ENCODE measurements at places on chromosomes 2 and 18.

DNA sequence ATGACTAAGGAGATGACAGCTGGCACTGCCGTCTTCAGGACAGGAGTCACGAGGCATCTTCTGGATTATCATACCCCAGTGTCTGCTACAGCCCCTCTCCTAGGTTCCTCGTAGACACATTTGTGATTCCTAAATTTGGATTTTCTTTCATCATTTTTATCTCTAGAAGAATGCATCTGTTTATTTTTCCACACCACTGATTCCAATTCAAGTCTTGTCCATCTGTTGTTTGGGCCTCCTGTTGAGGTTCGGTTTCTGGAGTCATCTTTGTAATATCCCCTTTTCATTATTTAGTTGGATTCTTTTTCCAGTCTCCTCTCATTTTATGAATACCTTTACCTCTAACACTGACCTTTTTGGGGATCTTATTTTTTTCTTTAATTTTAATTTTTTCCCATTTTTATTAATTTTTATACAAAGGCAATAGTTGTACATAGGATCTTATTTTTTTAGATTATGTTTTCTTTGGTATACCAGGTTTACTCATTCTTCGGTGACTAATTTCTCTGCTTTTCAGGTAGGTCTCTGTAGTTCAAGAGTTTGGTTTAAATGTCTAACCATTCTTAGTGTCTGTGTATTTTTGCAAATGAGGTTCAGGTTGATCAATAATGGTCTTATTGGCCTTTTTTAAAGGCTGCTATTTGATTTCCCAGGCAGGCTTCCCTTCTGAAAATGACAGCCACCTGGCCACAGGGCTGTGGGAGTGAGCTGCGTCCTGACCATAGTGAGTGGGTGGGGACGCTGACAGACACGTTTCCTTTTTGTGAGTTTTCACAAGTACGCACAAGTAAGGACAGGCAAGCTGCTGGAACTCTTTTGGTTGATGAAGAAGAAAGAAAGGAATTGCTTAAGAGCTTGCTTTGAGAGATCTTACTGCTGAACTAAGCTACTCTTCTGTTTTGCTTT lies 34.5 kb downstream of the FARP2 start:
- DNase-seq: no peak

DNA sequence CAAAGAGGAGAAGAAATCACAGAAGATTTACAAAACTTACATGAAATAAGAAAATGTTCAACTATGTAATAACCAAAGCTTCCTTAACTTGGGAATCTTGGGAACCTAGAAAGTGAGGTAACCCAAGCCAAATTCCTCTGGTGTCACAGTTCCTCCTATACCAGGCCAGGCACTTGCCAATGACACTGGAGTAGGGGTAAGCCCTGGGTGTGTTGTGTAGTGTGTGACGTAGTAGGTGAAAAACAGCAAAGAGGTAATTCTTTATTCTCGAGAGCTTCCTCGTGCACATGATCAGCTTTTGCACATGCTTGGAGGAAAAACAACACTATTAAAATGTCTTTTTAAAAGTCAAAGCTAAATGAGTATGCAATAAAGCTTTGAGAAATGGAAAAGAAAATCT lies 118.0 kb downstream of the METTL8 start:
- DNase-seq: no peak

- no peak for DNase-seq
Observed at GRCh38 chr18:51227660-51228059, 30.2 kb upstream of the MEX3C start.

GRCh38 chr2:43057742-43058725 lies 168.4 kb downstream of the ZFP36L2 start:
- DNase-seq: no peak

DNA sequence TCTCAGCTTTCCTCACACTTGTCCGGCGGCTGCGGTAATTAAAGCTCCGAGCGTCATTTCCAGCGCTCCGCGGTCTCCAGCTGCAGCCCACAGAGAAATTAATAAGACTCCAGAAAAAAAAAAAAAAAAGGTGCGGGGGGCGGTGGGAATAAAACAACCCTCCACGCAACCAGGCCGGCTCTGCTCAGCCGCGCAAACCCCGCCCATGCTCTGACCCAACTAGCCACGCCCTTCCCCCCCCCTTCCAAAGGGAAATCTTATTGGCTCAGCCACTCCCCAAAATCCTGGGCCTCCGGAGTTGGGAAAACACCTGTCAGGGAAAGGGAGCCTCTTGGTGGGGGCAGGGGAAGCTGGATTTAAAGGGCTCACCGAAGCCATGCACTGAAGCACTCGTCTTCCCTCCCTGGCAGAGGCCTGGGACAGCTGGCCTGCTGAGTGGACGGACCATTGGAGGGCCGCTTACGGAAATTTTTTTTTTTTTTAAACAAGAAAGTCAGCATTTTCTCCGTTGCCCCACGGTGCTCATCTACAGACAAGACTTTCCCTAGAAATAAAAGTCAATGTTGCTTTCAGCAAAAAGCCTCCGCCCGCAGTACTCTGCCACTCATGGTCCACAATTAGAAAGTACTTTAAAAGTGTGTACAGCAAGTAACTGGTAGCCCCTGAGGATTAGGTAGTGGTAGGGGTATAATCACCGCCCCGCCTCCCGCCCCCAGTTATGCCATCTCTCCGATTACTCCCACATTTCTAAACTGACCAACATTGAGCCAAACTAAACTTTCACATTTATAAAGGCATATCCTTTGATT lies 674 bp upstream of the ERBB4 start:
- peak; percentile 53 for DNase-seq

DNA sequence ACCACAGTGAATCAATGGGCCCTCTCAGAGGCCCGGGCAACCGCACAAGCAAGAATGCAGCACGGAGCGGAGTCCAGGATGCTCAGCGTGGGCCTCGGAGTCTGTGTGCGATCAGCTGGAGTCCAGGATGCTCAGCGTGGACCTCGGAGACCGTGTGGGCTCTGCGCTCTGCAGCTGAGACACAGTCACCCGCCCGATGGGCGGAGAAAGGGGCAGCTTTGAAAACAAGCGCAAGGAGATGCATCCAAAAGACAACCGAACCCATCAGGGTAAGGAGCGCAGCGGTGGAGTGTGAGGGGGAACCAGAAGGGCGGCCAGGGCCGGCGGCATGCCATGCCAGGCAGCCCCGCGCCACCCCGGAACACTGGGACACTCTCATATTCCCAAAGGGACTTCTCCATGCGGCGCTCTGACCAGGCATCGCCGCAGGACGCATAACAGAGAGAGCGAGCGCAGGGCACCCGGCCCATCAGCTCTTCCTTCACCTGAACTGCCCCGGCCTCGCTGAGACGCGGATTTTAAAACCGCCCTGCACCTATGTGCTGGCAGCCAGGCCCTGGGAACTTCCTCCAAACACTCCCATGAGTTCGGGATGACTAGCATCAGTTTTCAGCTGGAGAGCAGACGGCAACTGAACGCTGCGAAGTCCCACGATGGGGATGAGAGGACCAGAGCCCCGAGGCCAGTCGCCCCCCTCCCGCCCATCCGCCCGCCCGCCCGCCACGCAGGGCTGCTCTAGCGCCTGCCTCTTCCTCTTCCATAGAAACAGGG lies 44.7 kb downstream of the MC5R start:
- no peak for DNase-seq

GRCh38 chr18:78970774-78971333 lies 8.8 kb upstream of the SALL3 start:
- DNase-seq: no peak
